ENCODE measurements at places on chromosomes 3 and 15.
A peak's percentile ranks its signal among the peaks of the same experiment; 100 is the strongest.

GRCh38 chr15:88004399-88004798 lies 252.1 kb downstream of the NTRK3 start:
- H3K27me3 ChIP-seq = no peaks in the 10 kb centered on the region
- no peaks in the 10 kb centered on the region for H3K4me1 ChIP-seq
- H3K4me3 ChIP-seq = no peak overlapping the region
- no peaks in the 10 kb centered on the region for H3K36me3 ChIP-seq
- no peak for DNase-seq

GRCh38 chr3:194254040-194254439 lies 97.1 kb downstream of the CPN2 start:
- H3K4me3 ChIP-seq = no peak overlapping the region
- no peaks in the 10 kb centered on the region for H3K36me3 ChIP-seq
- H3K4me1 ChIP-seq = peaks cover 25% of the 10 kb centered on the region
- no peak for DNase-seq

- no peak for DNase-seq
- no peaks in the 10 kb centered on the region for H3K36me3 ChIP-seq
- H3K27ac ChIP-seq = no peak overlapping the region
- H3K27me3 ChIP-seq = peaks cover 9% of the 10 kb centered on the region
- H3K4me3 ChIP-seq = no peak overlapping the region
- H3K4me1 ChIP-seq = peaks cover 2% of the 10 kb centered on the region
Observed at GRCh38 chr15:76149291-76149915, 89.6 kb downstream of the TMEM266 start.

GRCh38 chr3:9600597-9600996 lies 47.0 kb upstream of the LHFPL4 start:
- H3K4me1 ChIP-seq = no peaks in the 10 kb centered on the region
- H3K27ac ChIP-seq = no peak overlapping the region
- DNase-seq = no peak
- no peaks in the 10 kb centered on the region for H3K27me3 ChIP-seq
- no peaks in the 10 kb centered on the region for H3K36me3 ChIP-seq

- no peaks in the 10 kb centered on the region for H3K4me1 ChIP-seq
- peaks cover 6% of the 10 kb centered on the region for H3K27me3 ChIP-seq
- H3K27ac ChIP-seq = no peak overlapping the region
- no peaks in the 10 kb centered on the region for H3K36me3 ChIP-seq
- DNase-seq = no peak
- H3K4me3 ChIP-seq = no peak overlapping the region
Observed at GRCh38 chr3:64109438-64109837, 86.1 kb upstream of the PSMD6 start.

DNA sequence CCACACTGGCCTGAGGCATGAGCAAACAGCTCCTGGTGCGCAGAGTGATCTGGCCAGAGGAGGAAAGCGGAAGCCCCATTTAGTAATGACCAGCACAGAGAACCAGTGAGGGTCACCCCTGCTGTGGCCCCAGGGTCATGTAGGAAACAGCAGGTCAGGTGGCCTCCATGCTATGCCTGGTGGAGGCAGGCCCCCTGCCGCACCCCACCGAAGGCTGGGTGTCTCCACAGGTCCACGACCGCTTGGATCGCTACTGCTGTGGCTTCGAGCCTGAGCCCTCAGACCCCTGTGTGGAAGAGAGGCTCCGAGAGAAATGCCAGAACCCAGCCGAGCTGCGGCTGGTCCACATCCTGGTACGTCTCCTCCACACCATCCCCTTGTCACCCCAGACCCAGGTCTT lies 52.6 kb downstream of the POMGNT2 start:
- no peaks in the 10 kb centered on the region for H3K4me1 ChIP-seq
- no peaks in the 10 kb centered on the region for H3K36me3 ChIP-seq
- DNase-seq = peak; percentile 26
- no peak overlapping the region for H3K27ac ChIP-seq
- no peak overlapping the region for H3K4me3 ChIP-seq
- H3K27me3 ChIP-seq = no peaks in the 10 kb centered on the region

DNA sequence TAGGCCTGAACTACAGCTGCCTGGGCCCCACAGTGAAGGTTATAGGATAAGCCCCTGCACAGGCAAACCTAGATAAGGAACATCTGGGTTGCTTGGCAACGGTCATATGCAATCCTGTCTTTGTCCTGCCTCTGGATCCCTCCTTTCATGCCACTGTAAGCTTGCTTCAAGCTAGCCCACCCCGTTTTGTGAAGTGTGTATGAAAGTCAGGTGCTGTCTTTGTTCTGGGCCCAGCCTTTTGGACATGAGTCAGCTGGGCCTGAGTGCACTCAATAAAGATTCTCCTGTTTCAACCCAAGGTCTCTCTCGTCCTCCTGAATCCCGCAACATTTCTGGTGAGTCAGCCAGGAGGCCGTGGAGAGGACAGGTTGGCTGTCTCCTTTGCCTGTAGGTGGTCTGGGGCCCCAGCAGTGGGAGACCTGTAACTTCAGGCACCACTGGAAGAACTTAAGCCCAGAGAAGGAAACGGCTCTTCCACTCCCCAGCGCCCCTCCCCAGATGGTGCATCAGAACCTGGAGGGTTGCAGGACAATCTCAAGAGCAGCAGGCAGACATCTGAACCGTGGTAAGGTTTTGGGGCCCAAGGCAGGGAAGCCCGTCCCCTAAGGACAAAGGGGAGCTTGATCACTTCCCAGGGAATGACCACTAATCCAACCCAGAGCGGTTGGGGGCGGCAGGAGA lies 8.3 kb upstream of the SLC9C1 start:
- H3K4me1 ChIP-seq = no peaks in the 10 kb centered on the region
- H3K4me3 ChIP-seq = no peak overlapping the region
- H3K27ac ChIP-seq = no peak overlapping the region
- no peak for DNase-seq
- no peaks in the 10 kb centered on the region for H3K36me3 ChIP-seq
- H3K27me3 ChIP-seq = no peaks in the 10 kb centered on the region

- no peak overlapping the region for H3K4me3 ChIP-seq
- H3K27me3 ChIP-seq = no peaks in the 10 kb centered on the region
- no peak for DNase-seq
- no peak overlapping the region for H3K27ac ChIP-seq
Observed at GRCh38 chr15:23690450-23690852, 3.3 kb upstream of the NDN start.

DNA sequence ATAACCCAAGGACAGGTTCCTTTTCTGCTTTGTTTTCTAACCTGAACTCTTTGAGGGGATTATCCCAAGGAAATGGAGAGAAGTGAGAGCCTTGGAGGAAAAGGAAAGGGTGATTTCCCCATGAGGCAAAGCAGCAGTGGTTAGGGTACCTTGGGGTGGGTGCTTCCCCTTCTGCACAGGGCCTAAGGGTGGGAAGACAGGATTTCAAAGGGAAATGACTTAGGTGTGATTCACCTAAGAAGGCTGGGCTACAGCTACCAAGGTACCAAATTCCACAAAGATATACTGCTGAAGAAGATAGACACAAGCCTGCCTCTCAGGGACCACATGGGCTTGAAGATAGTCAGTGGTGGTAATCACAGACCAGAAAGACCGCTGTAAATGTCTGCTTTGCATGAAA lies 325.3 kb upstream of the DPH6 start:
- DNase-seq = no peak
- H3K27ac ChIP-seq = no peak overlapping the region
- no peaks in the 10 kb centered on the region for H3K36me3 ChIP-seq
- no peaks in the 10 kb centered on the region for H3K4me1 ChIP-seq
- no peaks in the 10 kb centered on the region for H3K27me3 ChIP-seq

DNA sequence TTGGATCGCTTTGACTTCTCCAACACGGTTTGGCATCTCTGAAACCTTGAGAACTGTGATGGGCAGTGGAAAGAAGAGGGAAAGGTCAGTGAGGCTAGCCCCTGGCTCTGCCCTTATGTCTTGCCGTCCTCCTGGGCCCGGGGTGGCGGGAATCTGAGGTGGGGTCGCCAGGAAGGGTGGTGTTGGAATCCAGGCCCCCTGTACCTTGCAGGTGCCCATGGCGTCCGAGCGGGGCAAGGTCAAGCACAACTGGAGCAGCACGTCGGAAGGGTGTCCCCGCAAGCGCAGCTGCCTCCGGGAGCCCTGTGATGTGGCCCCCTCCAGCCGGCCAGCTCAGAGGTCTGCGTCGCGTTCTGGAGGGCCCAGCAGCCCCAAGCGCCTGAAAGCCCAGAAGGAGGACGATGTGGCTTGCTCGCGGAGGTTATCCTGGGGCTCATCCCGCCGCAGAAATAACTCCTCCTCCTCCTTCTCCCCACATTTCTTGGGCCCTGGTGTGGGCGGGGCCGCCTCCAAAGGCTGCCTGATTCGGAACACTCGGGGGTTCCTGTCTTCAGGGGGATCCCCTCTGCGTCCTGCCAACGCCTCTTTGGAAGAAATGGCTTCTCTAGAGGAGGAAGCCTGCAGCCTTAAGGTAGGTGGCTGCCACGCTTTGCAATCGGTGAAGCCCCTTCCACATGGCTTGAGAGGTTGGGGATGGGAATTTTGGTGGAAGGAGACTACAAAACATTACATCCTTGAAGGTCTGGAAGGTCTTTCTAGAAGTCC lies 907 bp downstream of the TATDN2 start:
- peak overlapping the region; percentile 90 for H3K4me3 ChIP-seq
- peaks cover 2% of the 10 kb centered on the region for H3K36me3 ChIP-seq
- peak overlapping the region; percentile 70 for H3K27ac ChIP-seq
- no peaks in the 10 kb centered on the region for H3K27me3 ChIP-seq

GRCh38 chr3:48299746-48300712 lies 33.4 kb downstream of the SPINK8 start:
- peak overlapping the region; percentile 91 for H3K4me3 ChIP-seq
- H3K27ac ChIP-seq = peak overlapping the region; percentile 90
- peaks cover 15% of the 10 kb centered on the region for H3K36me3 ChIP-seq
- no peaks in the 10 kb centered on the region for H3K27me3 ChIP-seq
- DNase-seq = no peak

GRCh38 chr15:33807665-33808064 lies 160.6 kb upstream of the CHRM5 start:
- H3K4me3 ChIP-seq = no peak overlapping the region
- peaks cover 3% of the 10 kb centered on the region for H3K27me3 ChIP-seq
- DNase-seq = peak; percentile 47
- H3K36me3 ChIP-seq = no peaks in the 10 kb centered on the region

GRCh38 chr3:122123850-122124249 lies 59.6 kb upstream of the CASR start:
- no peaks in the 10 kb centered on the region for H3K4me1 ChIP-seq
- no peak overlapping the region for H3K27ac ChIP-seq
- no peak overlapping the region for H3K4me3 ChIP-seq
- no peaks in the 10 kb centered on the region for H3K27me3 ChIP-seq
- no peaks in the 10 kb centered on the region for H3K36me3 ChIP-seq

DNA sequence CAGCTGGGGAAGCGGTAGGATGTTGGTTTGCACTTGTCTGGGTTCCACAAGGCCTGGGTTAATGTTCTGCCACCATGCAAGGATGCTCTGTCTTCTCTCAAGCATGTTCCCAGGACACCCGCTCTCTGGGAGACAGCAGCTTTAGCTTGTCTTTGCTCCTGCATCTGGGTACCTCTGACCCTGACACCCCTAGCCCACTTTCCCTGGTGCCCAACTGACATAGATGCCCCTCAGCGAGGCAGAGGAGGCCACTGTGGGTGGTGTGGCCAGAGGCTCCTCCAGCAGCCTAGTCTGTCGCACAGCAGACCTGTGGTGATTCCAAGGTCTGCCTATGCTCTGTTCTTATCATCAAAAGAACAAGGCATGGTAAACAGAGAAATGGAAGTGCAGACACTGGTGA lies 83.6 kb upstream of the ALDH1L1 start:
- peaks cover 42% of the 10 kb centered on the region for H3K4me1 ChIP-seq
- H3K36me3 ChIP-seq = no peaks in the 10 kb centered on the region
- no peaks in the 10 kb centered on the region for H3K27me3 ChIP-seq
- H3K27ac ChIP-seq = no peak overlapping the region
- no peak overlapping the region for H3K4me3 ChIP-seq

- H3K27ac ChIP-seq = no peak overlapping the region
- H3K4me3 ChIP-seq = no peak overlapping the region
- H3K27me3 ChIP-seq = peaks cover 7% of the 10 kb centered on the region
Observed at GRCh38 chr15:100711516-100712021, 109.2 kb downstream of the ASB7 start.

- no peaks in the 10 kb centered on the region for H3K27me3 ChIP-seq
- H3K36me3 ChIP-seq = no peaks in the 10 kb centered on the region
- no peak overlapping the region for H3K4me3 ChIP-seq
- H3K4me1 ChIP-seq = no peaks in the 10 kb centered on the region
Observed at GRCh38 chr3:38978729-38979128, 73.0 kb downstream of the SCN11A start.

DNA sequence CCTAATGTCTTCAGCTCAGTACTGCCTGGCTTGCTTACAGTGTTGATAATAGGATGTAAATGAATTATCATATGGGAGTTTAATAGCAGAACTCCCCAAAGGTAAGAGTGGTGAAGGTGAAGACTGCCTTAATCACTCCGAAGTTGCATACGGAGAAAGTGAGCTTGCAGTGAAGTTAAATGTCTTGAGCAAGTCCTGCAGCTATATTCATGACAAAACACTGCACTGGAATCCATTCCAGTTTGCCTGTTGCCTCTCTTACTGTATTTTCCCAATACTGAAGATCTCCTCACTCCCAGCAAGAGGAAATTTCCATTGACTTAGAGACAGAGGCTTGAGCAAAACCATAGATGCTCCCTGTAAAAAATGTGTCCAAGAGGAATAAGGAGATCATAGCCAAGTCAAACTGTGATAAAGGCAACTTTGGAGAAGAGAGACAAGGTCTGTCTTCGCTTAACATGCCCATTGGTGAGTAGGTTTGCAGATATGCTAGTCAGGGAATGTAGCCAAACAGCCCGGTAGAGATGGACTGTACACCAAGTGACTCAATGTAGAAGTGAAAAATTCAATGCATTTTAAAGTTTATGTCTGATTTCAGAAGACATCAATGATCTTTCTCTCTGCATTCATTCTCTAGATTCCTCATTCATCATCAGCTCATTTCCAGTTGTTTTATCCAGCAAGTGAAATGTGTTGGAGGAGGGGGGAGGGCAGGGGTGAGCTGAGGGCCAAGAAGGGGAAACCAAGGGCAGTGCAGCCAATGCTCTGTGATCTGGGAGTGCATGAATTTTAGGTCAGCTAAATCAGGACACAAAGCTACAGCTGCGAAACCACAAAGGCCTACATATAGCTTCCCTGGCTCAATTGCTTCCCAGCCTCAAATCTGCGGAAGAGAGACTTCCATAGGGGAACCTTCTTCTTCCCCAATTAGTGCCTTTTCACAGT lies 667.1 kb upstream of the NR2F2 start:
- no peaks in the 10 kb centered on the region for H3K27me3 ChIP-seq
- peak overlapping the region; percentile 14 for H3K27ac ChIP-seq
- no peaks in the 10 kb centered on the region for H3K36me3 ChIP-seq
- H3K4me1 ChIP-seq = peaks cover 25% of the 10 kb centered on the region
- H3K4me3 ChIP-seq = no peak overlapping the region
